ENCODE measurements at places on chromosomes 1 and 21.
A peak's percentile ranks its signal among the peaks of the same experiment; 100 is the strongest.

DNA sequence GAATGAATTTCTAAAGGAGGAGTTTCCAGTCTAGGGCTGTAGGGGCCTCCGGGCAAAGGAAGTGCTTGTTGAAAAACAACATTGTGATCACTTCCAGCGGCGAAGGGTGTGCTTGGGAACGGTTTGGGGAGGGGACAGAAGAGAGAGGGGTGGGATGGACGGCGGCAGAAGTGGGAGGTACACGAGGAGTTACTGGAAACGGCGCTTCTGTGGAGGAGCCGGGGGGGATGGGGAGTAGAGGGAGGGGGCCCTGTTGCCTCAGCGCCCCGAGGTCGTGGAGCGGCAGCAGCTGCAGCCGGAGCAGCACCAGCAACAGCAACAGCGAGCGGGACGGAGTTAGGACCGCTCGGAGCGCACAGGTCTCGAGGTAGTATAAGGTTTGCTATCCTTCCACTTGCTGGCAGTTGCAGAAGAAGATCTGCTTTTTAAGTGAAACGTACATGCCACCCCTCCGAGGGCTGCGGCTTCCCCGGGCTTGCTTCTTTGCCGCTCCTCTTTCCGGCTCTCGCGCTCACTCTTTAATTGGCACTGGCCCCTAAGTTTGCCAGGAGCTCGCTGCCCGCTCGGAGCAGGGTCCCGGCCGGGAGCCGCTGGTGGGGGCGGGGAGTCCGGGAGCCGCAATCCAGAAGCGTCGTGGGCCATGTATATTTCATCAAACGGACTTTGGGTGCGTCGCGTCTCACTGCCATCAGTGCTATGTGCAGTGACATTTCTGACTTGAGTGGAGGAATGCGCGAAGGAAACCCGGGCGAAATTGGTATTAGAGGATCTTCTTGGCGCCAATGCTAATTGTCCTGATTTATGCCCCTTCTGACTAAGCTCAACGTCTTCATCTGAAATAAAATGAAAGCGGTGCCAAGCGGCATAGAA is 771 bp upstream of the NTNG1 start:
- DNase-seq, result no peak

GRCh38 chr1:151221616-151222015 is 23.3 kb downstream of the PIP5K1A start:
- DNase-seq, result no peak

DNA sequence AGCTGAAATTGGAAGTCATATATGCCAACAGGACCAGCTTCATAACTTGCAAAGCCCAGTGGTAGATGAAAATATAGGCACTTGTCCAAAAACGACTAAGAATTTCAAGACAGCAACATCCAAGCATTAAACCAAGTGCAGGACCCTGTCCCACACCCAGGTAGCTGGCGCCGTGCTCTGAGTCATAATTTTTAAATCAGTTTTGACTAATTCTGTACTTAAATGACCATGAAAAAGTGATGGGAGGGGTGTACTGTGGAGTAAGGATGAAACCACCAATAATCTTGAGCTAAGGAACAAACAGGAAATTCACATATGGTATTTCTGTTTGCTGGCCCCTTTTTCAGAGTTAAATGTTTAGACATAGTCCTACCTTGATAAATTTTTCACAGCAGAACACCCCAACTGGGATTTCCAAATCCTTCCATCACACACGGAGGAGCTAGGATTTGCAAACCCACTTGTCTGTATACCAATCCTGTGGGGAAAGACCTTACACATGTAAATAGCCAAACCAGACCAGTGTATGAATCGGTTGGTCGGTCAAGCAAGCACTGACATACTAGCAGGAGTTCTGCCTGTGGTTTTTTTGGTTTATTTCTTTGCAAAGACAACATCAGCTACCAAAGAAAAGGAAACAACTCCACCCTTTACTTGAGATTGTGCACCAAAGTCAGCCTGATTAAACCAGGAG is 235.7 kb upstream of the RAB4A start:
- peak; percentile 5 for DNase-seq

DNA sequence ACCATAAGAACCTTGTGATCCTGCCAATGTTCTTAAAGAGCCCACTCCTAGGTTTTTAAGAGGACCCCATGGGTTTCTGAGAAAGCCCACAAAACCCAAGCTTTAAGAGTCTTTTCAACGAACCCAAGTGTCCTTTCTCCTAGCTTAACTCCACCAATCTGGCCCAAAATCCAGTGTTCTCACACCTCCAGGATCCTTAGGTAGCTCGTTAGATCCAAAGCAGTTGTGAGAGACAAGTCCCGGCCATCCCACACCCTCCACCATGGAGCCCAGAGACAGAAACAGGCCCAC is 1.7 kb downstream of the DENND4B start:
- no peak for DNase-seq

GRCh38 chr21:29175408-29176134 is 45.1 kb downstream of the MAP3K7CL start:
- no peak for DNase-seq

DNA sequence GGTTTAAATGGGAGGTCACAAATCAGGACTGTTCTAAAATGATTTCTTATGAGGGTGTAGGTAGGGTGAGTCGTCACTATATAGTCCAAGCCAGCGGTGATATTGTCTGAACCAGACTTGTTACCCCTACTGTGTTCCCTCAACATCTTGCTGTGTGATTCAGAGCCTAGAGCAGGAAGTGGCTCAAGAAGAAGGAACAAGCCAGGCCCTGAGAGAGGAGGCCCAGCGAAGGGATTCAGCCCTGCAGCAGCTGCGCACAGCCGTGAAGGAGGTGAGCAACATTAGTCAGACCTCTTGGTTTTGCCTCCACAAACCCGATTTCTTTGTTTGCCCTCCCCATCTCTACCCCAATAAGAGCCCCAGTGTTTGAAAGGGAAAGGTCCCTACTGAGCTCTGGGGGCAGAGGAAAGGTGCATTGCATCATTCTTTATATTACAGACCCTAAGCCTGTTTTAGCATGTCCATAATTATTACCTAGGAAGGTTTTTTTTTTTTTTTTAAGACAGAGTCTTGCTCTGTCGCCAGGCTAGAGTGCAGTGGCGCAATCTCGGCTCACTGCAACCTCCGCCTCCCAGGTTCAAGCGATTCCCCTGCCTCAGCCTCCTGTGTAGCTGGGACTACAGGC is 5.0 kb upstream of the SH3BGRL3 start:
- no peak for DNase-seq

GRCh38 chr21:45640888-45641479 is 2.5 kb upstream of the PCBP3 start:
- no peak for DNase-seq

DNA sequence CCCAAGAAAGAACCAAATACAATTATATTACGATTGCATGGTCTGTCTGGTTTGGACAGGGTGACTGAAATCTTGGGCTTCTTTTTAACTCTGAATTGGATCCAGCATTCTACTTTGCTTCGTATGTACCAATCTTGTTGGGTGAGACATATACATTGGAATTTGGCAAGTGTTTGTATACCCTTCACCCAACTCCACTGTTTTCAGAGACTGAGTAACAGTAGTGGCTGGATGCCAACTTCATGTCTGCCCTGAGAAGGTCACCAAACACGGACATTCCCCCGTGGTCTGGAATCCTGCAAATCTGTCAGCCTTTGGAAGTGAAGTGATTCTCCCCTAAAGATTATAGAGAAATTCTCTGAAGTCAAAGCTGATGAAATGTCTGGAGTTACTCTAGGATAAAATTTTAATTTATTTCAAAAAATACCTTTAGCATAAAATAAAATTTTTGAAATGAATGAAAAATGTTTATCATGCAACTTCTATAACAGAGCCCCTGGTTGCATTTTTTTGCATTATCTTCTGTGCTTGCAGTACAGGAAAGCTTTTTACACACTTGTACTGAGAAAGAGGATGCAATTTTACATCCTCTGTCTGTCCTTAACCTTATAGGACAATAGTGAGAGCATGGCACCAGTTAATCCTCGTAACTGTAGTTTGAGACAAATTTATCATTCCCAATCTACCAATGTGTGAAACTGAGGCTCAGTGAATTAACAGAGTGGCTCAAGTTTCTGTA is 201.8 kb downstream of the DISC1 start:
- DNase-seq, result no peak

GRCh38 chr1:151809985-151810556 is 4.9 kb upstream of the LINGO4 start:
- DNase-seq, result no peak

Measured in CD4-positive, alpha-beta T cell treated with Interleukin-6 at 100 ng/mL for 8 hours (primary cell).